ENCODE measurements at places on chromosomes 3 and 15. TPM values are rescaled to one million over a fixed set of nuclear protein-coding genes. Genes with fewer than 3 reads are reported as not detected.

DNA sequence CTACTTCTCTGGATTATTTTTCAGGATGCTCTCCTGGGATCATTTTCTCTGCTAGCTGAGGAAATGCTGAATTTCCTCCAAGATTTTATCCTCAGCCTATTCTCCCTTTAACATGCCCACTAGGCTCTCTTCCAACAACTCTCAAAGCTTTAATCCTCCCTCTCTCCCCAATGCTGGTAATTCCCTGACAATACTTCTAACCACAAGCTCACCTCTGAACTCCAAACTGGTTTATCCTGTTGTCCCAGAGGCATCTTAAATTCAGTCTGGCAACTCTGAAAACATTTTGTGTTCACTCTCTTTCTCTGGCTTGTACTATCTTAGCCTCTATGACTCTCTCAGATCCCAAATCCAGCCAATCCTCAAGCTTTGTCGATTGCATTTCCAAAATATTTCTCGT lies 490.3 kb downstream of the MECOM start:
- DNase-seq = no peak
- no peaks in the 10 kb centered on the region for H3K36me3 ChIP-seq
- H3K27ac ChIP-seq = no peak overlapping the region
- no peaks in the 10 kb centered on the region for H3K4me1 ChIP-seq
- no peak overlapping the region for H3K4me3 ChIP-seq

The LRRIQ4 gene
- total RNA-seq = 0.20 TPM

GRCh38 chr3:33665294-33665693 lies 52.8 kb downstream of the CLASP2 start:
- H3K36me3 ChIP-seq = no peaks in the 10 kb centered on the region
- H3K4me1 ChIP-seq = no peaks in the 10 kb centered on the region
- no peak overlapping the region for H3K27ac ChIP-seq
- H3K27me3 ChIP-seq = no peaks in the 10 kb centered on the region

The IMPG2 gene
- 0.11 TPM for total RNA-seq

The GP5 gene
- total RNA-seq = 0.42 TPM

GRCh38 chr3:63912768-63913588 lies 795 bp upstream of the SCAANT1 start:
- peak overlapping the region; percentile 42 for H3K4me3 ChIP-seq
- no peaks in the 10 kb centered on the region for H3K27me3 ChIP-seq
- DNase-seq = peak; percentile 43

The RSL24D1 gene
- total RNA-seq = 145 TPM

The GOLGA6L7 gene
- not detected for total RNA-seq

The GSK3B gene
- 38.0 TPM for total RNA-seq

The COLQ gene
- total RNA-seq = 1.1 TPM

The STAC gene
- not detected for total RNA-seq

The LEKR1 gene
- 0.55 TPM for total RNA-seq

The MDFIC2 gene
- not detected for total RNA-seq

DNA sequence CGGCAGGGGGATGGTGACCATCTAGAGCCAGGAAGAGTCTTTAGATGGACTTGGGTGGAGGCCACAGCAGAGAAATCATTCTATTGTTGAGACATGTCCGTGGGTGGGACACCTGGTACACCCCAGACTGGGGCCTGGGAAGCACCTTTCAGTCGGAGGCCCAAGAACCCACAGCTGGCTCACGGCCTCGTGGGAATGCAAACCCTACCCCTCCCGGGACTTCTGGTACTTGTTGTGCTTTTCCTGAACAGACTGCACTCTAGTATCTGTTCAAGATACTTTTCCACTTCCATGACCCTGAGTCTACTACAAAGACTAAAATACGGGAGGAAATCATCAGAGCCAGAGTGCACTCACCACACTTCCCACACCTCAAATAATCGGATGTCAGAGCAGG lies 60.7 kb downstream of the BDH1 start:
- no peak overlapping the region for H3K27ac ChIP-seq
- DNase-seq = no peak
- no peaks in the 10 kb centered on the region for H3K27me3 ChIP-seq
- no peaks in the 10 kb centered on the region for H3K4me1 ChIP-seq

The FAM43A gene
- total RNA-seq = 14.9 TPM

DNA sequence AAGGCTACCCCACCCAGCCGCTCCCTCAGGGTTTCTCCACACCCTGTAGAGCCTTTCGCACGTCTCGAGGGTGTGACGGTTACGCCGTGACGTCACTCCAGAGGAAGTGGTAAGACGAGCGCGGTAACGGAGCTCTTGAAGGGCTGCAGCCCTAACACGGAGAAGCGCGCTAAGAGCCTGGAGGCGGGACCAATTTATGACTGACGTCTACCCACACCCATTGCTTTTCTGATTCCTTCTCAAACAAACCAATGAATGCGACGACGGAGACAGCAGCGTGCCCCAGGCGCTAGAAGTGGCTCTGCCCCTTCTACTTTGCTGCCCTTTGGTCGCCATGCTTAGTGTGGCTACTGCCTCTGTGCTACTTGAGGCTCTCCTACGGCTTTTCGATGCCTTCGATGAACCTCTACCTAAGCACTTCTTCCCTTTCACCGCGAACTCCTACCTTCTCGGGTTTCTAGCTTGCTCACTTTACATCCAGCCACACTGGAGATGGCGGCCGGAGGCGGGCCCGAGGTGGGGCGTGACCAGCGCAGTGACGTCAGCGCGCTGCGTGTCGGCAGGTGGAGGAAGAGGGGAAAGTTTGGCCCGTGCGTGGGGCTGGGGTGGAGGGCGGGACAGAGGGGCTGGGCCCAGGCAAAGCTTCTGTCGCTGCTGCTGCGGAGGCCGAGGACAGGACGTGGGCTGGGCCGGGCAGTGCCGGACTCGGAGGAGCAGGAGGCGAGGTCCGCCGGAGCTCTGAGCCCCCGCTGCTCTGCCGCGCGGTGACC lies at the start of gene OXSR1:
Gene OXSR1, plus strand, starts transcription at position 586 of the 770 bp plus-strand sequence. CDS start 340 bp downstream, outside the sequence.
- no peaks in the 10 kb centered on the region for H3K36me3 ChIP-seq
- H3K4me1 ChIP-seq = peaks cover 39% of the 10 kb centered on the region
- peak; percentile 93 for DNase-seq
- H3K27ac ChIP-seq = peak within 1 kb of the TSS; percentile 100

- H3K4me1 ChIP-seq = peaks cover 6% of the 10 kb centered on the region
- H3K27ac ChIP-seq = no peak overlapping the region
- H3K27me3 ChIP-seq = no peaks in the 10 kb centered on the region
- H3K36me3 ChIP-seq = no peaks in the 10 kb centered on the region
Observed at GRCh38 chr3:49351521-49352011, 6.6 kb downstream of the GPX1 start.

DNA sequence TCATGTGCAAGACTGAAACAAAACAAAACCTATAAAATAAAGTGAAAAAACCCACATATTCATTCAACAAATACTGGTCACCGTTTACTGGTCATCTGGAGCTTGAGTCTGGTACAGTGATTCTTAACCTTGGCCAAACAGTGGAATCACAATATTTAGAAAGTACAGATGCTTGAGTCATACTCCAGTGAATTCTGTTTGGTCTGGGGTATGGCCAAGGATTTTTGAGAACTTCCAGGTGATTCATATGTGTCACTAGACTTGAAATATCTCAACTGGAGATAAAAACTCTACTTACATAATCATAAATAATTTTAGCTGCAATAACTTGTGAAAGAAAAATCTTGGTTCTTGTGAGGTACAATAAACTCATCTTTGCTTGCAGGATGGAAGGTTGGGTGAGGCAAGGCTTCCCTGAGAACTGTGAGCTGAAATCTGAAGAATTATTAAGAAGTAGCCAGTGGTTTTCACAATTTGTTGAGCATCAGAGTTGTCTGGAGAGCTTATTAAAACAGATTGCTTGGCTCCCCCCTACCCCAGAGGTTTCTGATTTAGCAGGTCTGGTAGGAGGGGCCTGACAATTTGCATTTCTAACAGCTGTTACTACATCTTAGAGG lies 9.6 kb downstream of the NEK11 start:
- H3K27me3 ChIP-seq = no peaks in the 10 kb centered on the region
- H3K36me3 ChIP-seq = no peaks in the 10 kb centered on the region
- DNase-seq = no peak
- no peak overlapping the region for H3K4me3 ChIP-seq

- H3K4me3 ChIP-seq = no peak overlapping the region
- DNase-seq = no peak
- H3K4me1 ChIP-seq = peaks cover 47% of the 10 kb centered on the region
Observed at GRCh38 chr15:99435877-99436541, 129.8 kb upstream of the MEF2A start.

GRCh38 chr3:166110102-166110501 lies 272.9 kb upstream of the BCHE start:
- H3K4me3 ChIP-seq = no peak overlapping the region
- no peak overlapping the region for H3K27ac ChIP-seq
- no peak for DNase-seq
- no peaks in the 10 kb centered on the region for H3K27me3 ChIP-seq

GRCh38 chr15:69410248-69410874 lies 3.8 kb upstream of the KIF23 start:
- no peak overlapping the region for H3K27ac ChIP-seq
- H3K27me3 ChIP-seq = no peaks in the 10 kb centered on the region
- no peaks in the 10 kb centered on the region for H3K36me3 ChIP-seq
- no peak overlapping the region for H3K4me3 ChIP-seq
- no peak for DNase-seq

GRCh38 chr3:177447938-177448337 lies 250.7 kb upstream of the TBL1XR1 start:
- H3K4me1 ChIP-seq = peaks cover 22% of the 10 kb centered on the region
- H3K27me3 ChIP-seq = no peaks in the 10 kb centered on the region
- no peak for DNase-seq
- H3K4me3 ChIP-seq = no peak overlapping the region
- no peak overlapping the region for H3K27ac ChIP-seq

All from CD8-positive, alpha-beta memory T cell (primary cell).